ENCODE measurements at places on chromosomes 1 and 21.

DNA sequence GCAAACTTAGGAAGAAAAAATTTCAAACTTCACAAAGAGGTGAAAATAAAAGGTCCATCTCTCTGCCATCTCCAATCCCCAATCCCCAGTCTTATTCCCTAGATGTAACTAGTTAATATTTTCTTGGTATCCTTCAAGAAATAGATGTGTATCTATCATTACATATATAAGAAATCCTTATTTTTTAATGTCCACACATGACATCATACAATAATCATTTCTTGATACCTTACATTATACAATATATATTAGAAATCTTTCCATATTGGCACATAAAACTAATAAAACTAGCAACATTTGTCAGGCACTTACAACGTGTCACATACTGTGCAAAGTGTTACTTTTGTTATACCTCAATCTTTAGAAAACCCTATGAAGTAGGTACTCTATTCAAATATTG, 16.2 kb downstream of the DOCK7 start:
- no peak for DNase-seq

DNA sequence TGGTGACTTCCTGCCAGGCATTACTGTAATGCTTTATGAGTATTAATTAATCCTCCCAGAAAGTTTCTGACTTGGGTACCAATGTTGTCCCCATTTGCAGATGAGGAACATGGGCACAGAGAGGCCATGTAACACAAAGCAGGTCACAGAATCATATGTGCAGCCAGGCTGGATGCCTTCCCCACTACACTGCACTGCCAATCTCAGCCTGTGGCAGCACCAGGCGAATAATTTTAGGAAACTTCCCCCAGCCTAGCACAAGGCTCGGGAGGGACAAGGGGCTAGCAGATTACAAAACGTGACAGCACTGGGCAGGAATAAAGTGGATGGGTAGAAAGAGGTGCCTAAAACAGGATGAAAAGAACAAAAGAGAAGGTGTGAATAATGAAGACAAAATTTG, 331.7 kb upstream of the PROX1 start:
- no peak for DNase-seq

DNA sequence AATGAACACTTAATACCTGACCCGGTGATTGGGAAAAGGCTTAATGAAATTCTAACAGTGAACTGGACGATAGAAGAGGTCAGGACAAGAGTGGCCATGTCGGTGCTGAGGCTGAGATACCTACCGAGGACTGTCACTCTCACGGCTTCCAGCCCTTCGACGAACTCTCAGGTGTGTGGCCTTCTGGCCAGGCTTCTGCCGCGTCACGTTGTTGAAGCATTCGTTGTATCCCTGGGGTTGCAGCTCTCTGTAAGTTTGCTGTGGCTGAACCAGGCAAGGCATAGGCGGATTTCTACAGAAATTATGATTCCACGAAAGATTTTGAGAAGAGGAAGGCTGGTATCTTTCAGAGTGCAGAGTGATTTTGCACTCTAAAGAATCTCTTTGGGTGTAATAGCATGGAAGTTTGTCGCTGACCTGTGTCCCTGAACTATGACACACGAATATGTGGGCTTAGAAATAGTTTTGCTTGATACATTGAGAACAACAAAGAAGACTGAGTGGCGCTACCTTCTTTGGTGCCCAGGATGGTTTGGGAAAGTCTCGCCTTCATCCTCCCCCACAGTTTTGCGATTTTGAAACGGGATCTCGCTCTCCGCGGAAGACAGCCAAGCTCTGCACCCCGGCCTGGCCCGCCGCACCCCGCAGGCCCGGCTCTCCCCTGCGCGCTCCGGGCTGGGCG, 403 bp upstream of the EPHX4 start:
- DNase-seq, result no peak

GRCh38 chr1:208069317-208069716, 158.4 kb upstream of the CD34 start:
- DNase-seq, result no peak

GRCh38 chr1:42176902-42177519, 12.5 kb upstream of the GUCA2A start:
- no peak for DNase-seq

DNA sequence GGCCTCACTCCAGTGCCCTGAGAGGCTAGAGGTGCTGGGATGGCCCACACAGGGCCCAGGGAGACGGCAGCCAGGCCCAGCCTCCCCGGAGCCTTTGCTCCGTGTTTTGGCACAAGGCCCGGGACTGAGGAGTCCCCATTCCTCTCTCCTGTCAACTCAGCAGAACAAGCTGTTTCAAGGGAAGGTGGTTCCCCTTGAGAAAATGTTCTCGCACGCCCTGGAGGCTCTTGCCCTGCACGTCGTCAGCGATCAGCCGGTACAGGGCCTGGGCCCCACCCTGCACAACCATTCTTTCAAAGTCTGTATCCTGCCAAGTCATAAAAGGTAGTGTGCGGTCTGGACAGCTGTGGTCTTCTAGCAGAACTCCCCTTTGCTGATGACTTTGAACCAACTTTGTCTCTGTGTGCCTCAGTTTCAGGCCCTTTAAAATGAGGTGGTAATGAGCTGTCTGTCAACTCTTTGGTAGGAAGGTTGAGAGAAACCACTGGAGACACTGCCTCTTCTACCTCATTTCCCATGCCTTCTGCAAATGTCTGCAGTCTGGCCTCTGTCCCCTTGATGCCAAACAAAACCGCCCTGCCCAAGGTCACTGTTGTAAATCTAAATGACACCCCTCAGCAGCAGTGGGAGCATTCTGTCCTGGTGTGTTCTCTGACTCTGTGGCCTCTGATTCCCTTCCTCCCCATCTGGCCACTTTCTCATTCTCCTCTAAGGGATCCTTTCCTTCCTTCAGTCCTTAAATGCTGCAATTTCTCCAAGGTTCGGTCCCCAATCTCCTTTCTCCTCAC, 138.6 kb upstream of the JUN start:
- no peak for DNase-seq

Measured in NCI-H510A (cell line).